Astrocyte of the spinal cord (primary cell): ENCODE measurements at places on chromosomes 6 and 20.

- DNase-seq: no peak
These were observed 23.3 kb upstream of the ARFGEF2 start for GRCh38 chr20:48898210-48898609.

- DNase-seq: peak; percentile 30
These were observed 99.4 kb downstream of the BFSP1 start for GRCh38 chr20:17431621-17432364.

- no peak for DNase-seq
These were observed 27.4 kb upstream of the MAPRE1 start for GRCh38 chr20:32792316-32792715.

- DNase-seq: no peak
These were observed 124.5 kb upstream of the SAMD5 start for GRCh38 chr6:147384029-147384428.

DNA sequence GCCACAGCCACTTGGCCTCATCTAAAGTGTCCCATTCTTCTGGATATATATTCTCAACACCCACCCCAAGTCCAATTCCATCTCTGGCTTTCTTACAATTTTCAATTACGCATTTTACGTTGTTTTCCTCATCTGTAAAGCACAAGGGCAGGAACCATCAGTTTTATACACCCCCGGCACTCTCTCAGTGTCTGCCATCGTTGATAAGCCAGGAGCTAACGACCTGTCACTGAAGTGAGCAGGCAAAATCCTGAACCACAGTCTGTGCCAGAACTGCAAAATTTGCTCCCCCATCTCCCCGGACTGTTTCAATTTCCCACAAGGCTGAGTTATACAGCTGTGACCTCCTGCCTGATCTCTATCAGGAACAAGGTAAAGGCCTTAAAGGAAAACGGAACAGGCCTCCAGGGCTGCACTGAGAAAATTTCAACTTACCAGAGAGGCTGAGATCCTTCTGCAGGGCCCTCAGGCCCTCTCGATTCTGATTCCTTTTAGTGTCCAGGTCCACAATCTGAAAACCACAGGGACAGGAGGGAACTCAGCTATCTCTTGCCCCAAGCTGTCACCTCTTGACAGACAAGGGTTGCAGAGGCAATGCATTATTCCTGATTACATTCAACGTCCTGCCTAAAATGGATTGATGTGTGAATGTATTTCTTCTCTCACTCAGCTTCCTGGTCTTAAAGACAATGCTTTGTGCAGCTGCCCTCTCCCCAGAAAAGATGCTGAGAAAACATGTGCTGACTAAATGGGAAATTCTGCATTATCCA is 1.8 kb downstream of the PDRG1 start:
- no peak for DNase-seq

- DNase-seq: no peak
These were observed 337 bp upstream of the HCK start for GRCh38 chr20:32051720-32052089.

- peak; percentile 69 for DNase-seq
These were observed 222.8 kb downstream of the LY86 start for GRCh38 chr6:6811128-6812009.

DNA sequence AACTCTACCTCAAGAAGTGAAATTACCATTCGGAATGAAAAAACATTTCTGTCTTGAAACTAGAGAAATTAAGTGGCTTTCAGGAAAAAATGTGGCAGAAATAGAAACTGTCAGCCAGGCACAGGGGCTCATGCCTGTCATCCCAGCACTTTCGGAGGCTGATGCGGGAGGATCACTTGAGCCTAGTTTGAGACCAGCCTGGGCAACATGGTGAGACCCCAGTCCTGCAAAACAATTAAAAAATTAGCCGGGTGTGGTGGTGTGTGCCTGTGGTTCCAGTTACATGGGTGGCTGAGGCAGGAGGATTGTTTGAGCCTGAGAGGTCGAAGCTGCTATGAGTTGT is 7.1 kb upstream of the TMEM181 start:
- no peak for DNase-seq

- DNase-seq: no peak
These were observed 318.0 kb downstream of the GRIK2 start for GRCh38 chr6:101711518-101711917.

DNA sequence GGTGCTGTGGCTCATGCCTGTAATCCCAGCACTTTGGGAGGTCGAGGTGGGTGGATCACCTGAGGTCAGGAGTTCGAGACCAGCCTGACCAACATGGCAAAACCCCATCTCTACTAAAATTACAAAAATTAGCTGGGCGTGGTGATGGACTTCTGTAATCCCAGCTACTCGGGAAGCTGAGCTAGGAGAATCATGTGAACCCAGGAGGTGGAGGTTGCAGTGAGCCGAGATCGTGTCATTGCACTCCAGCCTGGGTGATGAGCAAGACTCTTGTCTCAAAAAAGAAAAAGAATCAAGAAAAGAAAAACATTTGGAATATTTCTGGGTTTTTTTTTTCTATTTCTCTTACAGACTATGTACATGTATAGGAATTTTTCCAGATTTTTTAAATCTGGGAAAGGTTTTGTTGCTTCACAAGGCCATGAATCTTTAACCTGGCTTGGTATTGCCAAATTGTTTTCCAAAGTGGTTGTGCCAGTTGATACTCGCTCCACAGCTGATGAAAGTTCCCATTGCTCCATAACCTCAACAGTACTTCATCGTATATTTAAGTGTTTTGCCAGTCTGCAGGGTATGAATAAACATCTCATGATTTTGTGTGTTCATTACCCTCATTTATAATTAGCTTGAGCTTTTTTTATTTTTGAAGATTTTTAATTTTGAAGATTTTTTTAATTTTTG is 33.5 kb downstream of the RNF217 start:
- DNase-seq: no peak

DNA sequence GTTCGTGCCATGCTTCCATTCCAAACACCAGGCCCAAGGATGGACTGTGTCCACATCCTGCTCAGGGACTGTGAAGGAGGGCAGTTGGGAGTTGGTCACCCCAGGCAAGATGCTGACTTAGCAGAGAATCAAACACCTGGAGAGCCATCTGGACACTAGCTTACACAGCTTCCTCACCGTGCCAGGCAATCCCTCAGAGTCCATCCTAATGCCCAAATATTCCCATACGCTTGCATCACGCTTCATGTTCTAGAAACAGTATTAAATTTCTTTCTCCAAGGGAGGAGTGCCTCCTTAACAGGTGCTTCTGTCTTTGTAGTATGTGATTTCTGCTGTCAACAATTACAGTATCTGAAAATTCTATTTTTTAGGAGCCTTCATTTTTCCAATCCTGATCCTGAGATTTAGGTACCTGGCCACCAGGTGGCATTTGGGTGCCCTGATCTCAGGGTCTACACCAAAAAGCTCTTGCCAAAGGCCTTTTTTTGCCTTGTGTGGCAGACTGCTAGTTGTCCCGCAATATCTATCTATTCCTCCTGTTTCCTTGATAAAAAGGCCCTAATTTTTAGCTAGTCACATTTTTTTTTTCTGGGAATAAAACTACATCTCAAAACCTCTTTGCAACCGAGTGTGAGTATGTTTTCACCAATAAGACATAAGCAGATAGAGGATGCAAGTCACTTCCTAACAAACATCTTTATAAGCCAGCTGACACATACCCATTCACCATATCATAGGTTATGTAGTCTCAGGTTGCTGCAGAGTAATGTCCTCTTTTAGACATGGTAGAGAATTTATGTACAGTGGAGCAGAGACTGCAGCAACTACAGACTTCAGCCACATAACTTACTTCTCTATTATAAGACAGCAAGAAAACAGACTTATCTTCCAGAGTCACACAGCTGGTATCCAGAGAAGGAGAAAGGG is 85.0 kb downstream of the PREP start:
- DNase-seq: no peak

- DNase-seq: no peak
These were observed 38.3 kb upstream of the LTV1 start for GRCh38 chr6:143804835-143805239.
